NB4 (cell line): ENCODE measurements at places on chromosomes 12 and 14.

DNA sequence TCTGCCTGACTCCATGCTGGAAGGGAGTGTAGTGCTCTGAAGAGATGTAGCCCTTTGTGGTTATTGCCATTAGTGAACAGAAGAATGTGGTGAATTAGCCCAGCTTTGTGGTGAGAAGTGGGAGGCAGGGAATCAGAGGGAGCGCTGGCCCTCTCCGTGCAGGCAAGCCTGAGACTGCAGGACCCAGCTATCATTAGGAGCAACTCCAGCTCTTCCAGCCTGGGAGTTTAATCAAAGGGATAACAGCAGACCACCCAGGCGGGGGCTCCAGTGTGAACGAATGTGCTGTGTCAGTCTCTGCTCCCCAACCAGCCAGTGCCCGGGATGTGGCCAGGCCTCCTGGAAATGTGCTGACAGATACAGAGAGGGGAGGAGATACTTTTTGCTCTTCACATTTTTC is 142.7 kb downstream of the TTLL5 start:
- DNase-seq, result no peak

GRCh38 chr14:44910821-44911220 is 50.9 kb downstream of the KLHL28 start:
- no peak for DNase-seq

DNA sequence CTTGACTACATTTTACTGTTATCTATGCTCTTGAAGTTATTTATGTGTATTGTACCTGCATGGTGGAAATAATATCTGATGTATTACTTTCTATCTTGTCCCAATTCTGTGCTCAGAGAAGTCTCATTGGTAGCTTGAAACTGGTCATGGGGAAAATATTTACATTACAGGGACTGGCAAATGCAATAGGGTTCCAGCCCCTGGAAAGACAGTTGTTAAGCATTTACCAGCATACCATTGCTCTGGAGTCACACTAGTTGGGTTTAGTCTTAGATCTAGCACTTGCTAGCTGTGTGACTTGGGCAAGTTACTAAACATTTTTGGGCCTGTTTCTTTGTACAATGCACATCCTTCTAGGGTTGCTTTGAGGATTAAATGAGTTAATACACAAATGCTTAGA is 86.3 kb upstream of the NRXN3 start:
- no peak for DNase-seq

DNA sequence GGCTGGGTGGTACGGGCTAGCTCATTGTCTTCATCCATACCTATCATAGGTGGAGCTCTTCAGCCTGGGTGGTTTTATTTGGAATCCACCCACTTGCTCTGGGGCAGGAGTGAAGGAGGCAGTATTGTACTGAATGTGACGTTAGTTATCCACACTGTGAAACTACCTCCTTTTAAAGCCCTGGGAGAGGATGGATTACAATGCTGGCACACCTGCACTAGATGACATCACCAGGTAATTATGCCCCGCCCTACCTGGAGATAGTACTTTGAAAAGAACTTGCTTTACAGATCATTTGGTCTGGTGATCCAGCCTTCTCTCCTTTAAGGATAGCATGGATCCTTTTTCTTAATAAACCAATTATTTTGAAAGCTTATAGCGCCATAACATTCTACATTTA is 78.0 kb downstream of the B4GALNT3 start:
- no peak for DNase-seq

- no peak for DNase-seq
Observed at GRCh38 chr12:122086116-122086515, 7.6 kb downstream of the MLXIP start.

DNA sequence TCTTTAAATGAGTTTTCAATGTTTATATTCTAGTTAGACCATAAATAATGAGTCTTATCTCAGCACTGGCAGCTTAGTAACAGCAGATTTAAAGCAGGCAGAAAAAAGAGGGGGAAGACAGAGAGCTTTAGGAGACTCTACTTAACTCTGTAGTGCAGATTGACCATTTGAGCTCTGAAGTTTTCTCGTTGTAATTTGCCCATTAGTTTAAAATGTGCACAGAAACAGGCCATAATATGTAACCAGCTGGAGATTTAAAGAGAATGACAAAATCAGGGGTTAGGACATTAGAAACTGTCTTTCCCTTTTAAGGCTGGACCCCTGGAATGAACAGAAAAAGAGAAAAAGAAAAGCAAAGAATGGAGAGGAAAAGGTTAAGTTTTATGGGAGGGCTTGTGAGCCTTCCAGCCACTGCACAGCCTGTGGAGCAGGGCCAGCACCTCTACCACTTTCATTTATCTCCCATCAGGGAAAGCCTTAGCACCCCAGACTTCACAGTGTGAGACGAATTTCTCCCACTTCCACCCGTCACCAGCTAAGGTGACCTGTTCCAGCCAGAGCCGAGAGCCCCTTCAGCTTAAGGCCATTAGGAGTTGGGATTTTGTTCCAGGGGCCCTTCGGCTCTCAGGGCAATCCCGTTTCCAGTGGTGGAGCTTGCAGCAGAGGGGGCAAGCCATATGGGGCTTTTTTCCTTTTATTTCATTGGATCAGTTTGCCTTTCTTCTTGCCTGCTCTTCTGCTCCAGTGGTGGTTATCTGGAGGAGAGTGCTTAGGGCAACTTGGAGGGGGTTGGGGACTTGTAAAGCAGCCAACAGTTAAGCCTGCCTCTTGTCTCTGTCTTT is 8.0 kb downstream of the IL22 start:
- no peak for DNase-seq

GRCh38 chr12:132398386-132398991 is 69.1 kb upstream of the GALNT9 start:
- DNase-seq, result no peak

DNA sequence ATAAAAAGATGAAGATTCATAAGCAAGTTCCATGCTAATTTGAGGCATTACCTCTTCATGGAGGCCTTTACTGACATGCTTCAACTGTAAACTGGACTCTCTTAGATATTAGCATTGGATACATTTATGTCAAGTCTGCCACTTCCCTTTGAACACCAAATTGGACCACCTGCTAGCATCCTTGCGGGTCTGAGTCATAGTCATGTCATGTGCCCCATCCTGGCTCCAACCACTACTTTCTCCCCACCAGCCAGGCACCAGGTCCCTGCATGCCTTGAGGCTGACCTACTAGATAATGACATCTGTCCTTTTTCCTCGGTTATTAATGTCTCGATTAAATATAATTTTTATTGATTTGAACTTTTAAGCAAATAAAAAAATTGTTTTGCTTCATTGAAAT is 32.9 kb upstream of the EEA1 start:
- peak; percentile 40 for DNase-seq

GRCh38 chr12:52250048-52250990 is 17.3 kb downstream of the KRT7 start:
- DNase-seq, result no peak

DNA sequence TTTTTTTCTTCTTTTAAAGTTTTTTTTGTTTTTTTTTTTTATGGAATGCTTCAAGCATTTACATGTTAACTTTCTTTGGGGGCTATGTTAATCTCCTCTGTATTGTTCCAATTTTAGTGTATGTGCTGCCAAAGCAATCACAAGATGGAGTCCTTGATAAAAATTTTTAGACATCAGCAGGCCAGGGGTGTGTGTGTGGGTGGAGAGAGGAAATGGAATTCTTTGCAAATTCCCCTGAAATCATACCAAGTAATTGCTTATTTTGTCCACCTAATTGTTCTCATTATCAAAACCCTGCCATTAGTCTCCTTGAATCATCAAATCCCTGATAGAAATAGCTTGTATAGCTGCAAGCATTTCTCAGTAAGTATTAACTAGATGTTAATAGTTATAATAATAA is 21.7 kb downstream of the RNF212B start:
- DNase-seq, result no peak

DNA sequence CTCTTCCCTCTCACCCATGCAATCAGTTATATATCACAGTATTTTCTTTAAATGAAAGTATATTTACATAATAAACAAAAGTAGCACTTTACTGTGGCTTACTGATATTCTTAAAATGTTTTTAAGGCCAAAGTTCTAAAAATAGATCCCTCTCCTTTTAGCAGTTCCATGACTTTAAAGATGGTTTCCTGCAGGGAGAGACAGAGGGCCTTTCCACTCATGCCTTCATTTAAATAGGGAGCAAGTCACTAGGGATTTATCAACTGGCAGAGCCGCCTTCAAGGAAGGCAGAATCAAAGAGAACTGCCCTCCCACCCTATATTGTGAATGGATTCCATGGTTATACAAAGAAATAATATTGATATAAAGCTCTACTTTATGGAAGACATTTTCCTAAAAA is 55.5 kb downstream of the DUSP16 start:
- no peak for DNase-seq

- DNase-seq, result no peak
Observed at GRCh38 chr14:80059041-80059440, 152.3 kb downstream of the DIO2 start.

DNA sequence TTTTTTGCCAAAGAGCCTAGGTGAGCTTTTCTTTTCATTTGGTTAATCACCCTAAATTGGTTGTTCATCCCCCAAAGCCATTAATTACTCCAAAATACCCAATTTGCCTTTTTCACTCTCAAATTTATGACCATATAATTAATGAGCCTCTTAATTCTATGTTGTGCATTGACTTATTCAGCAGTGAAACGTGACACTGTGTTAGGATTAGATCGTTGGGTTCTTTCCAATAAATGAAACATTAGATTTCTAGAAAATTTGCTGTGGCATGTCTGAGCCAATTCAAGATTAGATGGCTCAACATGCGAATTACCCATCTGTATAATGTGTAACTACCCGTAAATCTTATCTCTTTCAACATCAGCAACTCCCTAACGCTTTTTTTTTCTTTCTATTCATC is 273.4 kb downstream of the BMP4 start:
- DNase-seq, result no peak

DNA sequence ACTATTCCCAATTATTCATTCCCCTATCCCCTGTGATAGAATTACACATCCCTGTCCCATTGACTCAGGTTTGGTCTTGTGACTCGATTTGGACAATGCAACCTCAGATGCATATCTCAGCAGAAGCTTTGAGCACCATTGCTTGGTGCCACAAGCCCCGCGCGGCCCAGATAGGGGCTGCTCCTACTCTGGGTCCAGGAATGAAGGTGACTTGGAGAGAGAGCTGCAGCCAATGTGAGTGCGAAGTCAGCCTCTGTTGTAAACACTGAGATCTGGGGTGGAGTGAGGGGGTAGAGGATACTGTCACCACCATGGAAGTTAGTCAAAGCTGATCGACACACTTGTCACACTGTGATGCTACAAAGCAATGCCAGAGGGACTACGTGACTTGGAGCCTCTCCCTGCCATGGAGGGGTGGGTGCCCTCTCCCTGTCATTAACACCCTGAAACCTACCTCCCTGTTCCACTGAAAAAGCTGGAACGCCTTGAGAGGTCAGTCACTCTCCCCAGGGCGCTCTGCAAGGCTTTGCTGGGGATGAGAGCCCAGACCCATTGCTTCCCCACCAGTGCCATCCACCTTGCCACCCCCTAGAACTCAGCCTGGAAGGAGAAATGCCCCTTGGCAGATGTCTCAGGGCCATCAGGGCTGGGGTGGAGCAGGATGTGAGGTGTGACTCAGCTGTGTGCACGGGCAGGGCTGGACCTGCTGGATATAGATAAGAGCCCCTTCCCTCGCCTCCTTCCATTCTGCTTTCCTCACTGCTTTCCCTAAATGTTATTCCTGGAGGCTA is 6.6 kb upstream of the PLEK2 start:
- DNase-seq, result no peak

GRCh38 chr14:96038558-96038919 is 623 bp upstream of the C14orf132 start:
- no peak for DNase-seq

DNA sequence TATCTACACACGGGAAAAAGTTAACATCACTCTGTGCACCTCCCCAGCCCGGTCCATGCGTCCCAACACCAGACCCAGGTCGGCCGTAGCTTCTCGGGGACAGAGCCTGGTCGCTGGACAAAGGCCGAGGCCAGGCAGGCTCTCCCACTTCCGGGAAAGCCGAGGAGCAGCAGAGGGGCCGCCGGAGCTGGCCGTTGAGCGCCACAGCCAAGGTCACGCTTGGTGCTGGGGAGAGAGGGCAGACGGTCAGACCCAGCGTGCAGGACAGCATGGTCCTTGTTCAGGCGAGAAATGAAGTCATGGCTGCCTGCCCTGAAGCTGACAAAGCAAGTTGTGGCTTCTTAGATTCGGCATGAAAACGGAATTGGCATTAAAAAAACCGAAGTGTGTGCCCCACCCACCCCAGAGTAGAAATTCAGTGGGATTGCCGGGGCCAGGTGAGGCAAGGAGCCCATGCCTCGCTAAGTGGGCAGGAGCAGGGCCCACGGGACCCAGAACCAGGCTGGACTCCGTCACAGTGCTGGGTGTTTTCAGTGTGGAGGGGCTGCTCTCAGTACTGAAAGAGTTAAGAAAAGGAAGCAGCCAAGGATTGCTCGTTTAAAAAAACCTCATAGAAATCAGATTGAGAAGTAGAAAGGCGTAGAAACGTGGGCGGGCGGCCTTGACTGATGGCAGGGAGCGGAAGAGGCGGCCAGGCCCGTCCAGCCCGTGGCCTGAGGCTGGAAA is 4.3 kb downstream of the ARL6IP4 start:
- no peak for DNase-seq

DNA sequence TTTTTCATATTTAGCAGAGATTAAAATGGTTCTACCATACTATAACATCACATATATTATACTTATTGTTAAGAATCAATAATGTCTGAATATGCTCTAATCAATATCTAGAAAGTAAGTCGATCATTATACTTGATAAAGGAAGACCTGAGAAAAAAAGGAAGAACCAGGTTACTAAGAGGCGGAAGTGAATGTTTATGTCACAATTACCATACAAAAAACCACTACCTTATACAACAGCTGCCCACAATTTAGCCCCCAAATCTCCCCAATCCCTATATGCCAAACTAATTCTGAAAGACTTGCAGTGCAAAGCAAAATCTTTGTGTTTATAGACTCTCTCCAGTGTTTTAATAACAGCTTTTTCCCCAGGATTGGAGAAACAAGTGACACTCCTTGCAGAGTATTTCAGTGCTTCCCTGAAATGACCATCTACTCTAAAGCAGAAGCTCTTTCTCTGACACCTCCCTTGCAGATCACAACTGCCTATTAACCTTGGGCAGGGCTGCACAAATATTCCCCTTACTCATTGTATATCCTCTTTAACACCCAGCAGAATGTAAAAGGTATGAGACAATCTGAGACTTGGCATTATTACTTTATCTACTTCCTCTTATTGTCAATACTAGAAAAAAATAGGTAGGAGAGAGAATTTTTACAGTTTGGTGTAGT is 12.7 kb upstream of the SLC2A3 start:
- DNase-seq, result peak; percentile 77
